ENCODE measurements at places on chromosomes 7 and 10. TPM values are rescaled to one million over a fixed set of nuclear protein-coding genes. Genes with fewer than 3 reads are reported as not detected.
A peak's percentile ranks its signal among the peaks of the same experiment; 100 is the strongest.

DNA sequence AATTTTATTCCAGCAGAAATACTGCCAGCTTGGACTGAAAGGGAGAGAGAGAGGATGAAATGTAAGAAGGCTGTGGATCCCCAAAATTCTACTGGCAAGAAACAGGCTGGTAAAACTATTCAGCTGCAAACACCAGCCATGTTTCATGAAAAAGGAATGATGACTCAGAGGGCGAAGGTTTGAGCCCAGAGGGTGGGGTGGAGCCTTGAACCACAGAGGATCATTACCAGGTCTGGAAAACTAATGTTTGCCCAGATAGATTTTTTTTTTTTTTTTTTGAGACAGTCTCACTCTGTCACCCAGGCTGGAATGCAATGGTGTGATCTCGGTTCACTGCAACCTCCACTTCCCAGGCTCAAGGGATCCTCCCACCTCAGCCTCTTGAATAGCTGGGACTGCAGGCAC lies 41.7 kb upstream of the NRF1 start:
- DNase-seq, result no peak

Gene POLR2J2
- 1.9 TPM for polyA plus RNA-seq

GRCh38 chr7:44977304-44977958 lies 1.4 kb downstream of the MYO1G start:
- DNase-seq, result no peak

Gene EDRF1
- polyA plus RNA-seq, result 45.8 TPM

GRCh38 chr10:11045487-11045886 lies 27.8 kb downstream of the CELF2 start:
- DNase-seq, result no peak

DNA sequence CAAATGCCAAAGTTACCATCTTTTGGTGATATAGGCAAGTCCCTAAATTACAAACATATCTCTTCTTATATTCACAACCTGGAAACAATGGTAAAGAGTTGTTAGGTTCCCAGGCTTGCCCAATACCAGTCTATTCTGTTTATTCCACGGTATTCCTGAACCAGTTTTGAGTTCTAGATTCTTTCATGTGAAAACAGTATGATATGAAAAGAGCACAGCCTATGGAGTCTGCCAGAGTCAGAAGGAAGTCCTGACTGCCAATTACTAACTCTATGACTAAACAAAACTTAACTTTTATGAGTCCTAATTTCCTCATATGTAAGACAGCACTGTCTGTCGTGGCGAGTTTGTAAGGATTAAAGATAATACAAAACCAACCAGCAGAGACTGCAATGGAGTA lies 5.6 kb downstream of the ABI1 start:
- DNase-seq, result no peak

DNA sequence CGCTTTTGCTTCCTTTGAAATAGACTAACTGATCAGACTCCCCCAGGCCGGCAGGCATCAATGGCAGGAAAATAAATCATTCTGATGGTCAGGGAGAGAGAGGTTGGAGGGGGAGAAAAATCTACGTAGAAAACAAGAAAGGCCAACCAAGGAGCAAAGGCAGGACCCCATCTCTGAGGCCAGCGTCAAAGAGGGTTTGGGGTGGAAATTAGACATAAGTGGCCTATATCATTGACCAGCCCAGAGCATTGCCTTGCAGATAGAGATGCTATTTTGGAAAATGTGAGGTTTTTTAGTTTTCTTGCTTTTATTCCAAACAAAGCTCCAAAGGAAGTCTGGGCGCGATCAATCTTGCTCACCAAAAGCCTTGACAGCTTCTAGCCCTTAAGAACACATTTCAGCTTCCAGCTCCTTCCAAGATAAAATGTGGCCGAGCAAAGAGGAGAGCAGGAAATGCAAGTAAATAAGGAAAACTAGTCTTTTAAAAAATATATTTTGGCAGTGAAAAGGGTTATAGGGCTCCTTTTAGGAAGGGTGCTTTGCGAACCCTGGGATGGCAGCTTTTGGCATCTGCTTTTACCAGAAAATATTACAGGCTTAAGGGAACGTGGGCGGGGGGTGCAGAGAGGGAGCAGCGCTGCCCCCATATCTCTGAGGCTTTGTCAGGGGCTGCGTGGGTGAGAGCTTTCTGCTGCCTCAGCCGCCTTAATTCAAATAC lies 2.0 kb upstream of the HOXA2 start:
- peak; percentile 86 for DNase-seq

Gene TMEM196
- 0.01 TPM for polyA plus RNA-seq

Gene ASZ1
- polyA plus RNA-seq, result not detected

GRCh38 chr10:131644864-131645658 lies 255.7 kb upstream of the PPP2R2D start:
- DNase-seq, result no peak

GRCh38 chr7:98166668-98166970 lies 44.6 kb upstream of the BHLHA15 start:
- no peak for DNase-seq

- no peak for DNase-seq
Observed at GRCh38 chr10:28676326-28676967, 874 bp upstream of the BAMBI start.

- no peak for DNase-seq
Observed at GRCh38 chr7:105871142-105871541, 5.3 kb downstream of the ATXN7L1 start.

Gene SRRM3
- polyA plus RNA-seq, result 3.0 TPM

- no peak for DNase-seq
Observed at GRCh38 chr7:1587738-1588137, 17.9 kb upstream of the PSMG3 start.

DNA sequence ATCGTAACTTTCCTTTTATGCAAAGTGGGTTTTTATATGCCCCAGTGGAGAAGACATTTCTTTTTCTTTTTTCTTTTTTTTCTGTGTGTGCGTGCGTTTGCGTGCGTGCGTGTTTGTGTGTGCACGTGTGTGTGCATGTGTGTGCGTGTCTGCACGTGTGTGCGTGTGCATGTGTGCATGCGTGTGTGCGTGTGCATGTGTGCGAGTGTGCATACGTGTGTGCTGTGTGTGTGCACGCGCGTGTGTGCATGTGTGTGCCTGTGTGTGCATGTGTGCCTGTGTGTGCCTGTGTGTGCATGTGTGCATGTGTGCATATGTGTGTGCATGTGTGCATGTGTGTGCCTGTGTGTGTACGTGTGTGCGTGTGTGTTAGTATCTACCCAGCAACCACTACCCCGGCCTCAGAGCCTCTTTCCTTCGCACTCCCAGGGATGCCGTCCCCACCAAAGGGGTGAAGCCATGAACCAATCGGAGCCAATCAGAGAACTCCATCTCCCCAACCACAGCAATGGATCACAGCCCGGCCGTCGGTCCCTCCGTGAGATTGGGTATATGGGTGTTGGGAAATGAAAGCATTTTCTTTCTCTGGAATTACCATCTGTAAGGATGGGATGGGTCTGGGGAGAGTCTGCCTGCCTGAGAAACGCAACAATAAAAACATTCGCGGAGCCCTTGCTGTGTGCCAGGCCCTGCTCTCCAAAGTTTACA lies 92.3 kb downstream of the ELFN1 start:
- no peak for DNase-seq

Gene FRMD4A
- polyA plus RNA-seq, result 99.4 TPM

Gene SPDYE2
- polyA plus RNA-seq, result 2.6 TPM

DNA sequence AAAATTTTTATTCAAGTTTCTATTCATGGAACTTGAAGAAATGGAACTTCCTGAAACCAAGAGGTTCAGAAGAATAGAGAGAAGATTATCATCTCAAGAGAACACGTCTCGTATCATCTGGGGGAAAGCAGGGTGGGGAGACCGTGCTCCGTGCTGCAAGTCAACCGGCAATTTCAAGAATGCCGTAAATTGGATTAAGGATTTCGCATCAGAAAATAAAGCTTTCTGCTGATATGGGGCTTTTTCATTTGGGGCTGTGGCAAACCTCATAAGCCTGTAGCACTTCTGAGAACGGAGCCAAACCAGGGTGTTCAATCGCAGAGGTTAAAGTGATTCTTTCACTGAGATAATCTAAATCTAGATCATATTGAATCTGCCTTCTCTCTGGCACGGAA lies 150.1 kb upstream of the NPS start:
- no peak for DNase-seq

Gene APBB1IP
- polyA plus RNA-seq, result 0.86 TPM

Gene TMEM270
- polyA plus RNA-seq, result not detected

Gene ZNF488
- 5.4 TPM for polyA plus RNA-seq
